ENCODE measurements at places on chromosomes 5 and 9. TPM values are rescaled to one million over a fixed set of nuclear protein-coding genes. Genes with fewer than 3 reads are reported as not detected.

SLC34A3 gene
- total RNA-seq: not detected

PFN3 gene
- not detected for total RNA-seq

RANBP3L gene
- not detected for total RNA-seq

CDC20B gene
- not detected for total RNA-seq

TMEM174 gene
- not detected for total RNA-seq

GABBR2 gene
- total RNA-seq: not detected

- no peaks in the 10 kb centered on the region for H3K36me3 ChIP-seq
- DNase-seq: peak; percentile 49
- no peaks in the 10 kb centered on the region for H3K4me1 ChIP-seq
- no peaks in the 10 kb centered on the region for H3K27me3 ChIP-seq
Measured at GRCh38 chr5:77015938-77016569, 14.2 kb upstream of the AGGF1 start.

GRCh38 chr5:142057697-142058056, 44.9 kb upstream of the GNPDA1 start:
- peak; percentile 48 for DNase-seq
- peaks cover 34% of the 10 kb centered on the region for H3K4me1 ChIP-seq
- H3K4me3 ChIP-seq: no peak overlapping the region
- H3K36me3 ChIP-seq: peaks cover 10% of the 10 kb centered on the region
- H3K27ac ChIP-seq: peak overlapping the region; percentile 95

GRCh38 chr5:172502410-172502809, 48.1 kb upstream of the SH3PXD2B start:
- no peaks in the 10 kb centered on the region for H3K27me3 ChIP-seq
- H3K36me3 ChIP-seq: no peaks in the 10 kb centered on the region
- no peak overlapping the region for H3K27ac ChIP-seq
- DNase-seq: no peak
- no peak overlapping the region for H3K4me3 ChIP-seq

- no peak overlapping the region for H3K4me3 ChIP-seq
- no peaks in the 10 kb centered on the region for H3K4me1 ChIP-seq
- H3K27ac ChIP-seq: no peak overlapping the region
- H3K36me3 ChIP-seq: no peaks in the 10 kb centered on the region
- no peaks in the 10 kb centered on the region for H3K27me3 ChIP-seq
Measured at GRCh38 chr5:28344836-28345433, 1306.5 kb upstream of the CDH9 start.

DNA sequence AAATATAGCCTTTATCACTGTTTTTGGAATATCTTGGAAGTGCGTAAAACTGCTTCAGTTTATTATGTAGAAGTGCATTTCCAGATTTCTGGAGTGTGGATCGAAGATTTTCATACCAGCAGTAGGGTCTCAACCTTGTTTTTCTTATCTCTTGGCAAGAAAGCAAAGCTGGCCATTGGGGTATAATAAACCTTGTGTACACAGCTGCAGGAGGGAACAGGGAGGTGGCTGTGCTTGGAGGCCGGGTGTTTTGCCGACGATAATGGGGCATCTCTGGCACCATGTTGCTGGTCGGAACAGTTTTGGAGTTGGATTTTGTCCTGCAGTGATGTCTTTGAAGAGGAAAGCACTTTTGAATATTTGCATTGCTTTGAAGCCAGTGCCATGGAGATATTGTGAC, 308.8 kb upstream of the DMRT1 start:
- no peak overlapping the region for H3K4me3 ChIP-seq
- H3K27ac ChIP-seq: peak overlapping the region; percentile 31
- no peak for DNase-seq
- no peaks in the 10 kb centered on the region for H3K27me3 ChIP-seq
- H3K36me3 ChIP-seq: peaks cover 34% of the 10 kb centered on the region

- no peaks in the 10 kb centered on the region for H3K4me1 ChIP-seq
- peaks cover 12% of the 10 kb centered on the region for H3K27me3 ChIP-seq
- H3K27ac ChIP-seq: no peak overlapping the region
- H3K4me3 ChIP-seq: no peak overlapping the region
- no peaks in the 10 kb centered on the region for H3K36me3 ChIP-seq
Measured at GRCh38 chr5:89008291-89008690, 125.3 kb upstream of the MEF2C start.

GRCh38 chr9:5563886-5564285, 53.6 kb downstream of the PDCD1LG2 start:
- H3K36me3 ChIP-seq: no peaks in the 10 kb centered on the region
- no peak overlapping the region for H3K27ac ChIP-seq
- no peaks in the 10 kb centered on the region for H3K27me3 ChIP-seq
- peaks cover 18% of the 10 kb centered on the region for H3K4me1 ChIP-seq

GRCh38 chr5:158977642-158978041, 122.1 kb downstream of the EBF1 start:
- no peak for DNase-seq
- no peak overlapping the region for H3K27ac ChIP-seq
- H3K36me3 ChIP-seq: no peaks in the 10 kb centered on the region

DNA sequence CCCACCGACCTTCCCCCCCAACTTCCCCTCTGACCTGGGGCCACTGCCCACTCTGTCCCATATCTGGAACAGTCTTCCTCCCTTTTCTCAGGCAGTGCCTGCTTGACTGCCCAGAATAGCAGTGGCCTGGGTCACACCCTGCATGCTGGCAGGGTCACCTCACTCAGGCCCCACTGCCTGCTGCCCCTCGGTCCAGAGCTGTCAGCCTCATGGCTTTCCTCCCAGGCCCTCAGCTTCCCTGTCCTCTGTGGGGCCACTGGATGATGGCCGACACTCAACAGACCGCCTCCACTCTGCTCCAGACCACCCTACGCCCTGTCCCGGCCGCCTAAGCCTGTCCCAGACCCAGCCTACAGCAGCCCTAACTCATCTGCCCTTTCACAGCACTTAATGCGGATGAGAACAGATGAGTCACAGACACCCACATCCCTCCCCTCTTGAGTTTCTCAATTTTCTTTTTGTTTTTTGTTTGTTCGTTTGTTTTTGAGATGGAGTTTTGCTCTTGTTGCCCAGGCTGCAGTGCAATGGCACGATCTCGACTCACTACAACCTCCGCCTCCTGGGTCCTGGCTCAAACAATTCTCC, 5.9 kb downstream of the PNPLA7 start:
- no peak for DNase-seq
- no peaks in the 10 kb centered on the region for H3K27me3 ChIP-seq
- peaks cover 5% of the 10 kb centered on the region for H3K4me1 ChIP-seq
- H3K36me3 ChIP-seq: peaks cover 6% of the 10 kb centered on the region
- no peak overlapping the region for H3K4me3 ChIP-seq

- no peaks in the 10 kb centered on the region for H3K27me3 ChIP-seq
- H3K36me3 ChIP-seq: no peaks in the 10 kb centered on the region
- no peak overlapping the region for H3K4me3 ChIP-seq
- H3K4me1 ChIP-seq: peaks cover 41% of the 10 kb centered on the region
Measured at GRCh38 chr5:159783726-159784247, 132.5 kb upstream of the ADRA1B start.

Data from MCF 10A (cell line).